ENCODE measurements at places on chromosomes 2 and 18.

DNA sequence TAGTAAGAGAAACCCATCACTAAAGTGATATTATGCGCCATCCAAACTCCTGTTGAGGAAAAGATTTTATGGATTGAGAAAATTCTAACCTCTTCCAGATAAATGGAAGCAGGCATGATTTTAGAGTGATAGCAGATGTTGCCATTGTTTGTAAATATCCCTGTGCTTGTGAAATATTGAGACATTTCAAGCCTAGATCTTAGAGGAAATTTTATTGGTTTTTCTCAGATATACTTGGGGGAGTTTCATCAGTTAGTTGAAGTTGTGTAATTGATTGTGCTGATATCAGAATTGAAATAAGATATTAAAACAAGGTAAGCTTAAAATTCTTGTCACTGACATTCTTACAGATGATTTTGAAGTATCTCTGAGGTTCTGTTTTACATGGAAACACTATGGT lies 390.9 kb upstream of the FANCL start:
- DNase-seq: no peak

DNA sequence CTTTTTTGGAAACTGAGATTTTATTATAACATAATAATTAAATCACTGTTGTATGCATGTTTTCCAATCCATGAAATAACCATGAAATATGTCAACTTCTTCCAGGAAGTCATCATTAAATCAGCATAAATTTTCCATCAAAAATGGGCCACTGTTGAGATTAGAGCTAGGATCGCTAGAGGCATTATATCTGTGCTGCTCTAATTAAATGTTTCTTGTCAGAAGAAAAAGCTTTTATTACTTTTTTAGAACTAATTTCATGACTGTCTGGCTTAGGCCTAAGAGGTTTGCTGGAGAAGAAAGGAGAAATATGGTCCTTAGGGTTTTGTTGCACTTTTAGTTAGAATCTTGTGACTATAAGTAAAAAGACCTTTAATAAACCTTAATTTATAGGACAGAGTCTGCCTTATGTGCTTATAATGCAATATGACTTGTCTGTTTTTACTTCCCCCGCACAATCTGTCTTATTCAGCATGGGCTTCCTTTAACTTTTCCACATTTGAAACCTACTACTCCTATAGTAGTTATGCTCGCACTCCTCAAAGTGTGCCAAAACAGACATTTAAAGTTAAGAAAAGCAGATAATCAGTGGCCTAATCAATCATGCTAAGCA lies 363.4 kb upstream of the GCFC2 start:
- no peak for DNase-seq

DNA sequence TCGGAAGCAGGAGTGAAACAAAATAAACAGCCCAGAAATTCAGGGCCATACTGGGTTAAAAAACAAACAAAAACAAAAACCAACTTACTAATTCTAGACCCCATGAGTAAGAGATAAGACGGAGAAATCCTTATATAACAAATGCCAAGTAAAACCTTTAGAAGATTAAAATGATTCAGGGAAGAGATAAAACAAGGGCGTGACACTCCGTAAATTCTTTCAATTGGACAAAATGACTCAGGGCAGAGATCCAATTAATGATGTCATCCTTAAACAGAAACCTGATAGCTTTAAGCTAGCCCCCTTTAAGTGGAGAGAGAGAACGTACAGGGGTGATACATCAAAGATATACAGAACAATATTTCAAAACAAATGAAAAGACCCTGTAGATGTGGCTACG lies 317.4 kb downstream of the NBAS start:
- DNase-seq: no peak

DNA sequence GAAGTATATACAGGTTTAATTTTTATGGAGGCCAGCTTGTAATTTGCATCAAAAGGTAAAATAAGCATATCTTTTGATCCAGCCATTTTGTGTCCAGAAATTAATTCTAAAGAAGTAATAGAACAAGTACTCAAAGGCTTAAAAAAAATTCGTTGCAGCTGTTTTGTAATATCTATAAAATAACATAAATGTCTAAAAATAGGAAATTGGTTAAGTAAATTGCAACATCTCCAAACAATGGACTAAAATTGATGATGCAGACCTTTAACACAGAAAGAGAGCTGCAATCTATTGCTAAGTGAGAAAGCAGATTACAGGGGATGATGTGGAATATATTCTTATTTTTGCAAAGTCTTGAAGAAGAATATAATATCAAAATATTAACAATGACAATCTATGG lies 19.4 kb downstream of the AAK1 start:
- no peak for DNase-seq

DNA sequence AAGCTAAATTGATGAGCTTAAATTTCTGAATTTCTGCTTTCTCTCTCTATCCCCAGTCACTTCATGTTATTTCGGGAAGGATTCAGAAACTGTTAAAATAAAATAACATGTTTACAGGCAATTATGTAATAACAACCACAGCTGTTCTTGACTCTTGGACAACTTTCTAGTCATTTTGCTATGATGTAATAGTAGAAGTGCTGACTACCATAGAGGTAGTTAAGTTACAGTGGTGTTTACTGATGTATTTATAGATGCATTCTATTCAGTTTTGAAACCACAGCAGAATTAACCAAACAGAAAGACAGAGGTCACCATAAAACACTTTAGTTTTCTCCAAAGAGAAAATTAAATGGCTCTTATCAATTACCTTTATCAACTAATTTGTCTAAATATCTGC lies 1292.0 kb upstream of the CHAC2 start:
- no peak for DNase-seq

DNA sequence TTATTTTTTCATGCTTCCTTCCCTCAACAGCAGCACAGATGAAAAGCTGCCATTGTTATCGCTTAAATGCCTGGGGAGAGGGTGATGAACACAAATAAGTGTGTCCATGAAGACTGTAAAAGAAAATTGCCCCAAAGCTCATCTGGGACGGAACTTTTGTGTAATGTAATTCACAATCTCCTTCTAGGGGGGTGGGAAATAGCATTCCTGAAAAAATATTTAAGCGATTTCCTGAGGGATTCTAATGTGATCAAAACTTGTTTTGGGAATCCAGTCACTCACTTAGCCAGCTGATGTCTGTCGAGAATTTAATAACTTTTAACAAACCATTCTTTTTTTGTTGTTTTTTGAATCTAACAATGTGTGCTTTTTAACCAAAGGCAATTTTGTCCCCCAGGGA lies 427.9 kb downstream of the PLCL1 start:
- DNase-seq: no peak

DNA sequence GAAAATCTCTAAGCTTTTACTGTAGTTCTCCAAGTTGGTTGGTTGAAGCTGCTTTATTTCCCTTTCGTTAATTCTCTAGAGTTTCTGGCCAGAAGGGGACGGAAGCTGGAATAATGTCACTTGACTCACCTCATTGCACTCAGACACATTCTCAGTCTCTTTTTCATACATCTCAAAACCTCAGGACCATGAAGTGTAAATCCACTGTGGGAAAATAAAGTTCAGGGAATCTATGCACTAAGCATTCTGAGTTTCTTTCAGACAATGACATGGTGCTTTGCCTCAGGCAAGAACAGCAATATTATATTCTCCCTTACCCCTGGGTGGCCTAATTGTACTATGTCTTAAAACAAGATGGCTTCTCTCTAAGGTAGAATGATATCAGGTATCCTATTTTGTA lies 167.8 kb downstream of the PRPF40A start:
- DNase-seq: no peak

- no peak for DNase-seq
Measured at GRCh38 chr2:61235716-61236115, 73.7 kb downstream of the C2orf74 start.

GRCh38 chr2:218022131-218022850 lies 19.5 kb upstream of the TNS1 start:
- DNase-seq: no peak

DNA sequence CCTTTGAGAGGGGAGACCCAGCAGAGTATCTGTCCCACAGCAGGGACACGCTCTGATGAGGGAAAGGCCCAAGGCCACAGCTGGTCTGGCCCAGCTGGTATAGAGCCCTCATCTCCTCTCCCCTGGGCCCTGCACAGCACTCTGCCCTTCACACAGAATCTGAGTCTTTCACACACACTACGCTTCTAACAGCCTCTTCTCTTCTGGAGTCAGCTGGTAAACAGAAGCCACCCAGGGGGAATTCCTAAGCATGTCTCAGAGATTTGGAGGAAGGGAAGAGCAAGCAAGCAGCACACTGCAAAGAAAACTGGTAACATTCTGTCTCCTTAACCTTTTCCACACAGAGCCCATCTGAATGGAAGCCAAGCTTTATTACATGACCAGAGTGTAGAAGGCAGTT lies 121.1 kb upstream of the ACAA2 start:
- DNase-seq: no peak

GRCh38 chr18:10838553-10838952 lies 310.8 kb downstream of the PIEZO2 start:
- no peak for DNase-seq

- no peak for DNase-seq
Measured at GRCh38 chr2:62415518-62415917, 90.5 kb downstream of the TMEM17 start.

DNA sequence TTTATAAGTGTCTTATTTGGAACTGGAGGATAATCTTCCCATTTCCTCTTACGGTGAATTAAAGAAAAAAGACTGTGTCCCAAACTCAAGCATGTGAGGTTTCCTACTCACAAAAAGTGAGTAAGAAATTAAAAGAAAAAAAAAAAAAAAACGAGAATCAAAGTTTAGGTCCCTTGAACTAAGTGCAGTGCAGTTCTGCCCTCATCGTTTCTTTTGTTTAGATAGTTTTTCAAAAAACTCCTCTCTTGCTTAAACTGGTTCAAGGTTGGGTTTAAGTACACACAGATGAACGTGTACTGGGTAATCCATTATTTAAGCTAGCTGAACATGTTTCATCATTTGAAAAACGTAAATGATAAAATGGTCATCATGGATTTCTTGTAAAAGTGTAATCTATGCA lies 235.9 kb upstream of the KCNJ3 start:
- DNase-seq: no peak

GRCh38 chr2:136356125-136357006 lies 238.4 kb upstream of the CXCR4 start:
- no peak for DNase-seq

DNA sequence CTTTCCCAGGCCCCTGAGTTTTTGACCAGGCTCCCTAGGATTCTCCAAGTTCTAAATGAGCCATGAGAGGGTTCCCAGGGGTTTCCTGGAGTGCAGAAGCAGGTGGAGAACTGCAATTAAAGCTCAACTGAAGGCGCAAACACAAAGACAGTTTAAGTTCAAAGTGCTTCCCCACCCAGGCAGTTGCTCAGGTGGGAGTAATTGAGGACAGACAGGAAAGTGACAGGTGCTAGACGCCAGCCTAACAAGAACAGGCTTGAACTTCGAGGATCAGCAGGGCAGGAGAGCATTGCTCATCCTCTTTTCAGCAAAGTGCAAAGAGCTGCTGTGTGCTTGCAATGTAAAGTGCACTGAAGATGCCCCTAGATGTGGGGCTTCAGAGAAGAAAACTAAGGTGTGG lies 77.2 kb upstream of the ST8SIA3 start:
- DNase-seq: no peak

DNA sequence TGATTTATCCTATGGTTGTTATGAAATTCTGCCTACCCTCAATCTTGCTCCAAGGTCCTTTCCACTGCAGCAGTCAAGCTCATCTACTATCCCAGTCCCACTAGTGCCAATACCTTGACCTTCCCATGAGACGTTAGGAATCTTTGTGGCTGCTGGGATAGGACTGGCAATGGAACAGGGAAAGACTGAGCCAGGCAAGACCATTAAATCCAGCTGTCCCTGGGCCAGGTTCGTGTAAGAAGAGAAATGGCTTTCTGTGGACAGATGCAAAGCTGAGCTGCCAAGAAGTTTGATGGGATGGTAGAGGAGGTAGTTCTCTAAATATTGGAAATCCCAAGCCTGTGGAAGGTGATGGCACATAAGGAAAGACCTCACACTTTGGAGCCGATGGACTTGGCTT lies 50.1 kb upstream of the TMEM17 start:
- DNase-seq: no peak

GRCh38 chr18:6132751-6133368 lies 237.5 kb upstream of the TMEM200C start:
- no peak for DNase-seq

Measured in nephron progenitor cell (in vitro differentiated cells).